ENCODE measurements at places on chromosomes 3 and 15.
A peak's percentile ranks its signal among the peaks of the same experiment; 100 is the strongest.

GRCh38 chr3:11627612-11628011, 16.1 kb downstream of the VGLL4 start:
- DNase-seq: no peak

DNA sequence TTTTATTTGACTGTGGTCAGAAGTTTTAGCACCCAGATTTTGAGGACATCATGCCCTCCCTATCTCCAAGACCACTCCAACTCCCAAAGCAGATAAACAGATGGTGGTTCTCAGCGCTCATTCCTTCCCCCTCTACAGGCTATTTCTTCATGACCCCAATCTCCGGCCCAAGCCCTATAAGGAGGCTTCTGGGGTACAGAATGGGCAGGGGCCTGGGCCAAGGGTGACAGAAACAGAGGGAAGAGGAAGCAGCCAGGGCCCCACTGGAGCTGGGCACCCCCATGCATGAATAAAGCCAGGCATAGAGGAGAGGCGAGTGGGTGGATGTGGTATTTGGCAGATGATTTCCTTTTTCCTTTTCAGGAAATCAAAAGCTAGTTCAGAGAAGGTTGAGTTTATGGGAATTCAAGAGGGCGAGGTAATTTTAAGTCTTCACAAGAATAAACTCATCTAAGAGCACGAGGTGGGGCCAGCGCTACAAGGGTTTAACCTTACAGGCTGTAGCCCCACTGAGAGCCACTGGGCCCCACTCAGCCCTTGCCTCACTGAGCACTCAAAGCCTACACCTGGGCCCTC, 104.8 kb upstream of the HERC1 start:
- DNase-seq: no peak

DNA sequence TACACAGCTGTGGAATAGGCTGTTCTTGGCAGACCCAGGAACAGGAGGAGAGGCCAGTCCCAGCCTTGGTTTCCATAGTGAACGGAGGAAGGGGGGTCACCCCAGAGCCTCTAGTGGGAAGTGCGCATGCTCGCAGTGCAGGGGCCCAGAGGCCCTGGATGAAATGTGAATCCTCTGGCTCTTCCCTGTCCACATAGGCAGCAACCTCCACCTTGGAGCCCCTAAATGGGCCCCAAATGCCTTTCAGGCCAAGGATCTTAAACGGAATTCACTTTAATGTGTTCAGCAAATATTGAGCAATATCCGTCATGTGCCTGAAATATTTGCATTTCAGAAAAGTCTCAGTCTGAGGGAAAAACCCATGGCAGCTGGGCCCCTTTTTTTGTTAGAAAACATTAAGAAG, 3.3 kb upstream of the NDN start:
- no peak for DNase-seq

DNA sequence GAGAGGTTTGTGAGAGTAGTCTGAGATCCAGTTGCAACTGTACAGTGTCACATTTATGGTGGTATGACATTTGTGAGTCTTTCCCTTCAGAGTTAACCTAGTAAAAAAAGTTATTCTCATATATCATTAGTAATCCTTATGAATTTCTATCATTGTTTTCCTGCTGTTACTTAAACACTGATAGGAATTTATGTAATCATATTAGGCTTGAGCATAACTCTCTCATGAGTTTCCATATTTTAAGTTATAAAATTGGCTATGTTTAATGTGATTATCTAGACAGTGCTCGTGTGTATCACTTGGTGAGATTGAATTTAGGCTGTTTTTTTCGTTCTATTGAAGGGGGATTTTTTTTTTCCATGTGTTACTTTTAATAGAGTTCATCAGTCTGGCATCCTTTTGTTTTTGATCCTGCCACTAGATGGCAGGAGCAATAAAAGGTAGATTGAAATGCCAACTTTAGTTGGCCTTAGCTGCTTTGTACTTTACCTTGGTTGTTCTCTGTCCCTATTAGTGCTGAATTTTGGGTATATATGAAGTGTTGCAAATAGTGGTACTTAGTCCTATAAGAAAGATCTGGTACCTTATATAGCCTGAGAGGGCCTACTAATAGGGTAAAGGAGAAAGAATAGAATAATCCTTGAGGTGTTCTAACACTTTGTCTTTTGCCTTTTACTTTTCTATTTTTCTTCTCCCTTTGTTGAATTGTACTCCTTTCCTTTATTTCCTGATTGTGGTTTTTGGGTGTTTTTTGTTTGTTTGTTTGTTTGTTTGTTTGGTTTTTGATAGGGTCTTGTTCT, 17.9 kb downstream of the STT3B start:
- DNase-seq: peak; percentile 47

- DNase-seq: no peak
These were observed 19.6 kb upstream of the CPOX start for GRCh38 chr3:98612996-98613517.

DNA sequence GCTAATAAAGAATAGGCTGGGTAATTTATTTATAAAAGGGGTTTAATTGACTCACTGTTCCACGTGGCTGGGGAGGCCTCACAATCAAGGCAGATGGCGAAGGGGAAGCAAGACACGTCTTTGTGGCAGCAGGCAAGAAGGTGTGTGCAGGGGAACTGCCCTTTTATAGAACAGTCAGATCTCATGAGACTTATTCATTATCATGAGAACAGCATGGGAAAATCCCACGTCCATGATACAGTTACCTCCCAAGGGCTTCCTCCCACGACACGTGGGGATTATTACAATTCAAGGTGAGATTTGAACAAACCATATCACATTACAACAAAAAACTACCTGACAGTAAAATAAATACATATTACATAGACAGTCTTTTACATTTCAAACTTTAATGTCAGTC, 414.9 kb downstream of the NAALADL2 start:
- DNase-seq: no peak

- peak; percentile 30 for DNase-seq
These were observed 212.5 kb downstream of the OSBPL10 start for GRCh38 chr3:31768479-31769125.
